Neural crest cell (in vitro differentiated cells): ENCODE measurements at places on chromosomes 3 and 15.

- DNase-seq = no peak
These were observed 334.1 kb downstream of the RBMS3 start for GRCh38 chr3:29614954-29615353.

DNA sequence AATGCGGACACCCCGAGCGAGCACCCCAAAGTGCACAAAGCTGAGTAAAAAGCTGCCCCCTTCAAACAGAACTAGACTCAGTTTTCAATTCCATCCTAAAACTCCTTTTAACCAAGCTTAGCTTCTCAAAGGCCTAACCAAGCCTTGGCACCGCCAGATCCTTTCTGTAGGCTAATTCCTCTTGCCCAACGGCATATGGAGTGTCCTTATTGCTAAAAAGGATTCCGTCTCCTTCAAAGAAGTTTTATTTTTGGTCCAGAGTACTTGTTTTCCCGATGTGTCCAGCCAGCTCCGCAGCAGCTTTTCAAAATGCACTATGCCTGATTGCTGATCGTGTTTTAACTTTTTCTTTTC is 5.3 kb downstream of the BHLHE40 start:
- DNase-seq = no peak

DNA sequence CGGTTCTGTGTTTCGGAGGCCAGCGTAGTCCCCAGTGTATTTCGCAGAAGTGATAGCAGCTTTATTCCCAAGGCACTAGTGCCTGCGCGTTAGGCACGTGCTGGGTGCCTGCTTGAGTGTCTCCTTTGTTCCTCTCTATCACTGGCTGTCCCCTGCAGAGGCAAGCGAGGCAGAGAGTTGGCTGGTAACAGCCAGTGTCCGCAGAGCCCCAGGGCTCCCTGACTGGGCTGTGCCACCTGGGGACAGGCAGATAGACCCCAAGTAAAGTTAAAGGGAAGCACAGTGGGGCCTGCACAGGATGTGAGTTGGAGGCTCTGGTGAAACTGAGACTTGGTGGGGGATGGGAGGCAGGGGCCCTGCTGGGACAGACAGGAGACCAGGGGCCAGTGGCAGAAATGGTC is 50.7 kb downstream of the APBA2 start:
- no peak for DNase-seq

DNA sequence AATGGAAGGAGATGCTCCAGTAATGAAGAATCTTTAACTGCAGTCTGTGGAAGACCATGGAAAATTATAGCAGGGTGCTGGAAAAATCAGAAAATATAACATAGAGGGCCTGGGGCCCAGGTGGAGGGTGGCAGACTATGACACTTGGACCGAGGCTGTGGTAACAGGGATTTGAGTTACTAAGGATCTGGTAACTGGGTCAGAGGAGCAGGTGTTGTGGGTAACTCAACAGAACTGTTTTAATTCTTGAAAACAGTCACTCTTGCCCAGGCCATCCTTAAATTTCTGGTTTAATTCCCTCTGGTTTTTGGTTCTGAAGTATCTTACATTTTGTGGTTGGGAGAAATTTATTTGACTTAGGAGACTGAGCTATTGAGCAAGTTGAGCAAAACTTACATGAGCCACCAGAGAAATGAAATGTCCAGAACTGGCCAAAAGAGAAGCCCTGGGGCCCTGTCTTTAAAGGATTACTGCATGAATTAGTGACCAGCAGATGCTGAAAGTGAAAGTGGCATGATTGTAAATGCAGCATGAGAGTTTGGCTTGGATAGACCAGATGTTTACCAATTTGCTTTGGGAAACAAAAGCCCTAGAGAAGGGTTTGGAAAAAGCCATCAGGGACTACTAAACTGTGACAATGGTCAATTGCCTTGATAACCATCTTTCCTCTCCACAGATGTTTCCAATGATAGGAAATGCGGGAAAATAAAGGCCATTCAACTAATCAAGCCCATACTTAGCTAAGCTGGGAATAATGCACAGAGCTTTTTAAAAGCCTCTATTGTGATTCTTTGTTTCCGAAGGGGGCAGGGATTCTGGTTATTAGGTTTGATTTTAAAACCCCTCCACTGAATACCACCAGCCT is 374.9 kb upstream of the TGFBR2 start:
- no peak for DNase-seq
